Fibroblast of skin of scalp (primary cell): ENCODE measurements at places on chromosomes 6 and 20.
A peak's percentile ranks its signal among the peaks of the same experiment; 100 is the strongest.

DNA sequence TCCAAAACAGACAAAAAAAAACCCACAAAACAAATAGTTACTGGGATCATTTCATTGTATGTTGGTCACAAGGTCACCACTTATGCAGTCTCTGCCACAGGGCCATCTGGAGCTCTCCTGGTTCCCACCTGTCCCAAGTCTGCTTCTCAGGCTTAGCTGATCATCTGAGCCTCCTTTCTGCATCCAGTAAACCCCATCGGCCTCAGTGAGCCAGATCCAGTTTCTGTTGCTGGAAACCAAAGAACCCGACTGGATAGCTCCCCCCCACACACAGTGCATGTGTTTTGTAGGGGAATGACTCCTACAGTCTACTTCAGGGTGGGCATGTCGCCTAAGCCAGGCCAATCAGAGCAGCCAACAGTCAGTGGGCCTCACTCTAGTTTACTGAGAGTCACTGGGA is 233.3 kb downstream of the PREX1 start:
- no peak for DNase-seq

GRCh38 chr20:3927486-3928291 is 38.5 kb downstream of the PANK2 start:
- DNase-seq = no peak

DNA sequence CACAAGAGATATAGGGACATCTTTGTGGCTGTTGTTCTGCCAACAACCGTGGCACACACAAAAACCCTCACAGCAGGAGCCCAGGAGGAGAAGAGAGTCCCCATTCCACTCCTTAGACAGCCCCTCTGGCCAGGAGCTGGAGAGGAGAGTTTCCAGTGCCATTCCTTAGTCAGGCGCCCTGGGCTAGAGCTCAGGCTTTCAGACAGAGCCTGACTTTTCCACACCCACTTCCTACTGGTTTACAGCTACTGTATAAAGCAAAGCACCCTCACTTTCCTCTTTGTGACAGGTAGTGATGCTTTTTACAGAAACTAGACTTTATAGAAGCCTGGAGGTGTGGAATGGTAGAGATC is 145.9 kb downstream of the SYCP2 start:
- DNase-seq = no peak

DNA sequence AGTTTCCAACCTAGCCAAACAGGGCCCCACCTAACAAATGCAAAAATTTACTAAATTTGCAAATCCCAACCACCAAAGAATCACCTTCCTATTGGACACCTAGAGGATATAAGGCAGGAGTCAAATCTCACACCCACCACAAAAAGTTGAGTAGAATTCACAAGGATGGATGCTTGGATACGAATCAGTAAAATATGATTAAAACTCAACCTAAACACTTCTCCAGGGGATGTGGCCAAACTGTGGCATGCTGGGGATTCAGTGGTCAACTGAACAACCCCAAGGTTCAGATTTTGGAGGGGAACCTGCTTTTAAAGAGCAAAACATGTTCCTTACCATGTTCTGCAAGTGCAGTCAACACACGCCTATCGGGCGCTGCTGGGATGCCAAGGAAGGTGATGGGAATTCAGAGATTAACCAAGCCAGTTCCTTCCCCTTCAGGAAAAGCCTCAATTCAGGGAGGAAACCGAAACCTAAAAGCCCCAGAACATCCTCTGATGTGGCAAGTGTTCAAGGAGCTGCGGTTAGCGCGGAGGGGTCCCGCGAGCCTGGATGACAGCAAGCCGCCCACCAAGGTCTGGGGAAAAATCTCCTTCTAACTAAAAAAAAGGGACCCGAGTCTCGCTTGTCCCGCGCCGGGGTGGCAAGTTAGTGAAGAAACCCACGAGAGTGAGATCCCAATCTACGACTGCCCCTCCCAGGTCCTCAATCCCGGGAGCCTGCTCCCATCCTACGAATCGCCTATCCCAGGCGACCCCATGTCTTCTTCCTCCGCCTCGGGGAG is 902 bp downstream of the SAMHD1 start:
- DNase-seq = peak; percentile 22

DNA sequence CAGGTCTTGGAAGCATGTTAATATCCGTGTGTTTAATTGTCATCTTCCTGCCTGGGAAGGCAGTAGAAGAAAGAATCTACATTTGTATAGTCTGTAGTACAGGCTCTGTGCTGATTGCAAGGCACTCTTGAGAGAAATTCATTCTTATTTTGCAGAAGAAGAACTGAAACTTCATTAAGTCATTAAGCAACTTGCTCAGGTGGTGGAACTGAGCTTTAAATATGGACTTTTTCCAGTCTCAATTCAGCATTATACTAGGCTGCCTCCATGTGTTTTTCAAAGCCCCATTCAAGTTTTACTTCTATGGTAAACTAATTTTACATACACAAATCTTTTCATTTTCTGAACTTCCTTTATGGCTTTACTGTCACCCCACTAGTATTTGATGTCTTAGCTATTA is 18.7 kb downstream of the ZNF451 start:
- no peak for DNase-seq

GRCh38 chr6:28802417-28803336 is 121.1 kb downstream of the TRIM27 start:
- peak; percentile 67 for DNase-seq

GRCh38 chr6:158737710-158738615 is 81.2 kb downstream of the EZR start:
- DNase-seq = no peak

DNA sequence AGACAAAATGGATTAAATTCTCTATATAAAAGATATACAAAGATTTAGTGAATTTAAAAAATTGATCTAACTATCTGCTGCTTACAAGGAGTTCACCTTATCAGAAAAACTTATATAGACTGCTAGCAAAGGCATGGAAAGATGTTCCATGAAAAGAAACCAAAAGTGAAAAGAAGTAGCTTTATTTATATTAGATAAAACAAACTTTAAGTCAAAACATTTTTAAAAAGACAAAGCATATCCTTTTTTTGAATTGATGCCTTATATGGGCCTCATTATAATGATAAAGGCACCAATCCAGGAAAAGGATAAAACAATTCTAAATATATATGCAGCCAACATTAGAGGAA is 334.2 kb downstream of the MEI4 start:
- DNase-seq = no peak

DNA sequence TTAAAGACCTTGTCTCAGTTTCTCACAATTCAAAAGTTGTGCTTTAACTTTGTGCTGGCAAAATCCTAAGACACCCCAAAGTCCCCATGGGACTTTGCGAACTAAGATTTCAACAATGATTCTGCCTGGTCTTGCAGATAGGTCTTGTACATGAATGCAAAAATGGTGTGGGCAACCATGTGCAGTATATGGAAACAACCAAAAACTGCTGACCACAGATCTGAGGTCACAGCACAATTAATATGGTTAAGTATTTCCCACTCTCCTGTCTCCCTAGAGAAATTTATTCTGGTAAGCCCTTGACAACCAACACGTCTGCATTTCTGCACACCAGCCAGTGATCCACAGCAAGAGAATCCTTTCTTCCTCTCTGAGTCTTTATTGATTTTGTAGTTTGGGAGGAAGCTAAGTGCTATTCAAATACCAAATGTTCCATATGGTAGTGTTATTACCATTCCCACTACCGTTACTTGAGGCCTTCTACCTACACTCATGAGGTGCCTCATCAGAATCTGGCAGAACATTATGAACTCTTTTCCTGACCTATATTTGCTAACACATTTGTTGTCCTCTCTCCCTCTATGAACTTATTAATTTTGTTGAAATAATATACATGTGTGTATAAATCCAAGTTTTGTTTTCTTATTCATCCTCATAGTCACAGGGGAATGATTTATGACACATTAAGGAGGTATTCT is 178.7 kb downstream of the ATXN1 start:
- DNase-seq = no peak

- peak; percentile 41 for DNase-seq
Observed at GRCh38 chr6:158322724-158323560, 10.7 kb downstream of the TULP4 start.

- no peak for DNase-seq
Observed at GRCh38 chr6:136252441-136252840, 2.3 kb upstream of the MTFR2 start.

GRCh38 chr6:34189806-34190503 is 44.1 kb upstream of the GRM4 start:
- DNase-seq = no peak

DNA sequence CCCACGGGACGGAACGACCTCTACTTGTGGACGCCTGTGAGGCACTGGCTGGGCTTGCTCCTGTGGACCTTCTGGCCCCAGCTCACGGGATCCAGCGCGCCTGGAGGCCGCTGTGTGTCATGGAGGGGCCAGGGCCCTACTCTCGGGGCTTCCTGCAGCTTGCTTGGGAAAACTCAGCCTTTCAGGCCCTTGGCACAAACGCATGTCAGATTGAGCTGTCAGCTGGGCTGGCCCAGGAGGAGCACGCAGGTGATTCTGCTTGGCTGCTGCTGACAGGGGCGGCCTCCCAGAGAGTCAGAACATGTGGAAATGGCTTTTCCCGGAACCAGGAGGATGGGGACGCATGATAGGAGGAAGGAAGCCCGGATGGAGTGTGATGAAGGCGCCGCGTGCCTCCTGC is 39.7 kb downstream of the TMEM181 start:
- DNase-seq = no peak

DNA sequence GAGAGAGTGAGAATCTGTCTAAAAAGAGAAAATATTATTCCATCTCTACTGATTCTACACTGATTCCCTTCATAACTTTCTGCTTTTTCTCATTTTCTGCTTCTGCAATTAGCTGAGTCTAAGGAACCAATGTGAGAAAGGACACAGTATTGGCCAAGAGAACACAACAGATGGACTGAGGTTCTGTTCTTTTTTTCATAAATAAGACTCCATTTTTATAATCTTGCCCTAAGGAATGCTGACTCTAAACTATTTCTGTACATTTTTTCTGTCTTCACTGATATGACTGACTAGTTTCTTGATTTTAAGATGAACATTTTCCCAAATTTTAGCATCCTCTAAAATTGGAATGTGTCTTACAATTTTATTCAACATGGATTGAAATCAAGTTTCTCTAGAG is 87.0 kb upstream of the IYD start:
- no peak for DNase-seq

GRCh38 chr6:142802124-142802523 is 142.9 kb downstream of the HIVEP2 start:
- peak; percentile 97 for DNase-seq

DNA sequence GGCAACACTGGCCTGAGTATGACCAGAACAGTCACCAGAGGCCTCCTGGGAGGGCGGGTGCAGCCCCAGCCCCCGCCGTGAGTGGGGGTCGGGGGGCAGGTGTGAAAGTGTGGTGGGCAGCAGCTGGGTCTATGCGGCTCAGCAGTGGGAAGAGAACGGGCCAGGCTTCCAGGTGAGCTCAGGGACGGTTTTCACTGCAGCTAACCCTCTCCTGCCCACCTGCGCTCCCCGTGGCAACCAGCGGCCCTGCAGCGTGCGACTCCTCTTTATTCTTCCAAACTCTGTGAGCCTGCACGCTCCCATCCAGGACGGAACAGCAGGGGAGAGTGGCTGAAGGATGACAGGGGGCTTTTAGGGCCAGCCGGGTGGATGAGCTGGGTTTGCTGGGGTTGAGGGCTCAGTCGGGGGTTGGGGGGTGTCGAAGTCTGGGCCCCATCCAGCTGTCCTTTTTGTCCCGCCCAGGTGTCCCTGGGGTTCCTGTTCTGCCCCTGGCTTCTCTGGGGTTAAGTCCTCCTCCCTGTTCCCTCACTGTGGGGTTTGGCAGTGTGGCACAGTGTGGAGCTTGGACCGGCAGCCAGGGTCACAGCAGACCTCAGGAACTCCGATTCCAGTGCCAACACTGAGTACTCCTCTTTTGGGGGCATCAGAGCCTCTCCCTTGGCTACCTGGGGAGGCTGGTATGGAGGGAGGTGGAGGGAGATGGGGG is 859 bp upstream of the BIRC7 start:
- no peak for DNase-seq

DNA sequence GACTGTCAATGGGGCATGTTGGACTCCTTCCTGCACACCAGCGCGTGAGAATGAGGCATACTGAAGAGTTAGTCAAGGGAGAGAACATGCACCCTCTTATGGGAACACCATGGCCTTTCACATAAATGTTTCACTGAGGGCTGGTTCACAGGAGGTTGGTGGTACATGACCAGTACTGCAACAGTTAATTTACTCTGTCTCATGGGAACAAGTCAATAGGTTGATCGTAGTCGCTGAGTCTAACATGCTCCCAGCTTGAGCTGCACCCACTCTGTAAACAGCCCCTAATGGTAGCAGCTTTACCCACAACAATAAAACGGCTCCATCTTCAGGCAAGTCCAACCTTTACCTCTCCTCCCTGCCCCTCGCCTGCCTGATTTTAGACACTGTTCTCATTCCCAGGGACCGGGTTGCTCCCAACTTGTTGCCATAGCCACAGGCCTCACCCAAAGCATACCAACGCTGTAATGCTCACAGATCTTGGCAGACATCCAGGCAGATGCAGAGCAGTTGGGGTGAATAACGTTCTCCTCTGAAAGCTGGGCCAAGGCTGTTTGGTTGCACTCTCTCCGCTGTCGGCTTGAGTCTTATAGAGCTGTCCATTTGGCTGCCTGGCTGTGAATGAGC is 111.3 kb downstream of the LY86 start:
- DNase-seq = peak; percentile 97

DNA sequence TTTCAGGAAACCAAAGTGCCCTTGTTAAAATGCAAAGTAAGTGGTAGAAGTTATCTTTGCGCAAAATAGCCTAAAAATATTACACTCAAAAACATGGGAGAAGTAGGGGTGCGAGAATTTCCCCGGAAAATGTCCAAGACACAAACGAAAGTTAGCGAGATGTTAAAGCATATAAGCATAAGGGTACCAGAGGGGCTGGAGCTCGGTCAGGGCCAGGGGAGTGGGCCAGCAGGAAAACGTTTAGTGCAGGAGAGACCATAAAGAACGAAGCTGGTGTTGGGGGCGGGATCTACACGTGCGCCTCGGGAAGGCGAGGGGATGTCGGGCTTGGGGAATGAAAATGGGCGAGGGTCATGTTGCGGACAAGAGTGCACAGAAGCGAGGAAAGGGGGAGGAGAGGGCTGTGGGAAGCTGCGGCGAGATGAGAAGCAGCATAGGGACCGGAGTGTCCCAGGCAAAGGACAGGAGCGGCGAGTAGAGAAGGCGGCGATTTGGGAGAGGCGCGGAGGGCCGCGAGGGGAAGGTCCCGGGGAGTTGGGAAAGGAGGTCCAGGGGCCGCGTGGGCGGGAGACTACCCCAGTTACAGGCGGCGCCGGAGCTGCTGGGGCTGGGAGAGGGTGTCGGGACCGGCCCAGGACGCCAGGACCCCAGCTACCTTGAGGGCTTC is 600 bp downstream of the XPO5 start:
- peak; percentile 4 for DNase-seq

DNA sequence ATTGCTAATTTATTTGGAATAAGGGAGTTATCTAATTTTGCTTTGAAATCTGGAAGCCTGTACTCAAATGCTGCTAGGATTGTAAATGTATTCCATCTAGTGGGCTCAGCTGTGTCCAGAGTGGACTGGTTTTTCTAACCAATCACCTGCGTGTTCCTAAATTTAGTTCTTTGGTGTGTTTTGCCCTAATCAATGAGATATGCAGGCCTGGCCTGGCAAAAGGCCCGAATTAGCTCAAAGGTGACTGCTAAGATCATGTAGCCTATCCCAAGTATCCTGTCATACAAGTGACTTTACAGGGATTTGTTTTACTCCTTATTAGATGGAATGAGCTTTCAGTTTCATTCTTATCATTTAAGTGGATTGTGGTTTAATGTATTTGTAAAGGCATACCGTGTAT is 51.3 kb upstream of the ARMC2 start:
- DNase-seq = no peak

GRCh38 chr20:21251278-21251677 is 51.9 kb upstream of the XRN2 start:
- no peak for DNase-seq

- no peak for DNase-seq
Observed at GRCh38 chr20:40807821-40808170, 118.8 kb upstream of the MAFB start.
